ENCODE measurements at places on chromosomes 2 and 18.

DNA sequence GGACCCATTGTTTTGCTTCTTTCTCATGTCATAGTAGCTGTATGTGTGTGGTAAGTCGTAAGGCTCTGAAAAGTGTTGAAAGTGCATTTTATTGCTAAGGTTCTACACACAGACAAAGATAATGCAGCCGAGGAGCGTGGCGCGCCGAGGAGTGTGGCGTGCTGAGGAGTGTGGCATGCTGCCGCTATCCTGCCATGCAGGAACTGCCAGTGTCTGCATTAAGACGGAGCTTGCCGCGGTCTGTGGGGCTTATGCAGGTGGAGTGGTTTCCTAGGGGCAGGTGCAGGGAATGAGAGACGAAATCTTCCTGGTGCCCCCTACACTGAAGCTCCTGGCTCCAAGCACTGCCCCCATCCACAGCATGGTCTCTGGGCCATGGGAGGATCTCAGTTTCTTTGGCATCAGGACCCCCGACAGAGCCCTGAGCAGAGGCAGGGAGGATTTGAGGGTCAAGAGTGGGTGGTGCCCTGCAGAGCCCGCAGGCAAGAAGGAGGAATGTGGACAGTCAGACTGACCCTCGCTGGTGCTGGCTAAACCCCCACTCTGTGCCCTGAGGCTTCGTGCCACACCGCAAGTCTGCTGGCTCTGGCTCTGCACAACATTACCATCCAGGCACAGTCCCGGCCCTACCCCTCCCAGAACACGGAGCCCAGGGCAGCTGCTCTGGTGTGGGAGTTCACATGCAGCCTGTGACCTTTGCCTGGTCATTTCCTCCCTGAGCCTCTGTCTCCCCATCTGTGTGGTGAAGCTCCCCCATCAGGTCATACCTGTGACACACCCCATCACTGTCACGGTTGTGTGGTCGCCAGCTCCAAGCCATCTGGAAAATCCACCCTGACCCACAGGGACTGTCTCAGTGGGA is 3.2 kb downstream of the SNED1 start:
- DNase-seq: no peak

GRCh38 chr18:51044928-51045585 is 15.0 kb downstream of the SMAD4 start:
- no peak for DNase-seq

DNA sequence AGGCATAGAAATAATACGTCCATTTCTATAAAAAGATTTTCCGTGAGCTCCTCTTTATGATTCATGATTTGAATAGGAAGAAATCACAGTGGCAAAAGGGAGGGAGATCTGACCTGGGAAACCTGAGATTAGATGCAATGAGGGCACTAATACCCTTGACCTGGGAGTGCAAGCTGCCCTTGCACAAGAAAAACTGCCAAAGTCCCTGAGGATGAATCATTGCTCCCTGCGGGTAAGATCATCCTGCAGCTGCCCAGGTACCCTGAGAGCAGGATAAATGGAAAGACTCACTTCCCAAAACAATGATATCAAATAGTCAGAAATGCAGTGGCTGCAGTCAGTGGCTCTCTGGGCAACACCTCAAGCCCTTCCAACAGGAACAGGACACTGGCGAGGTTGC is 11.6 kb downstream of the FHL2 start:
- no peak for DNase-seq

GRCh38 chr18:75132098-75132870 is 76.7 kb downstream of the PTGR3 start:
- DNase-seq: no peak

- no peak for DNase-seq
Observed at GRCh38 chr2:43206602-43207001, 19.8 kb downstream of the ZFP36L2 start.

GRCh38 chr2:1976728-1977416 is 232.6 kb upstream of the PXDN start:
- no peak for DNase-seq

All from DMS153 (cell line).